Dorsolateral prefrontal cortex (tissue), 122 donors: ENCODE measurements at places on chromosomes 2 and 18. TPM values are rescaled to one million over a fixed set of nuclear protein-coding genes. Genes with fewer than 3 reads are reported as not detected.

The GPAT2 gene
- total RNA-seq: 0.91 TPM

GRCh38 chr2:207938886-207939285 is 86.4 kb downstream of the PLEKHM3 start:
- DNase-seq: no peak

DNA sequence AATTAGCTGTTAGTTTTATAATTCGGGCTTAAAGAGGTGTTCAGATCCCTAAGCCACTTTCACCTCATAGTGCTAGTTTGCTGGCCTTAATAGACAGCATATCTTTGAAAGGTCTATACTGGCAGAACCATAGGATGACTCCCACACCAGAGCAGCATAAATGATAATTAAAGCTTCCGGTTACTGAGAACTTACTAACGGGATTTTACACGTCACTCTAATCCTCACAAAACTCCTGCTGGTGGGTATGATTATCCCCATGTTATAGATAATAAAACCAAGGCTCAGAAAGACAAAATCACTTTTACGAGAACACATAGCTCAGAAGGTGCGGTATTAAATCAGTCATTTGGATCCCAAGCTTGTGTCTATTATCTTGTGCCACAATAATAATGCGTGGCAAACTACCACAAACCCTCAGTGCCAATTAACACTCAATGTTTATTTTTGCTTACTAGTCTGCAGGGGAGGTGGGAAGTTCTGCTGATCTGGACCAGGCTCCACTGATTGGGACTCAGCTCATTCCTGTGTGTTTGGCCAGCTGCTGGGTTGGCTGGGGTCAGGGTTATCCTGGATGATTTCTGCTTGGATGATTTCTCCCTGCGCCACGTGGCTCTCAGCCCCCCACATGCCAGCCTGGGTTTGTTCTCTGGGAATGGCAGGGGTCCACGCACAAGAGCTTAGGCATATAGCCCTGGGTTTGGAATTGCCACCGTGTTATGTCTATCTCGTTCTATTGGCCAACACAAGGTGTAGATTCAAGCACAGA is 62.3 kb downstream of the TRIB2 start:
- DNase-seq: no peak

DNA sequence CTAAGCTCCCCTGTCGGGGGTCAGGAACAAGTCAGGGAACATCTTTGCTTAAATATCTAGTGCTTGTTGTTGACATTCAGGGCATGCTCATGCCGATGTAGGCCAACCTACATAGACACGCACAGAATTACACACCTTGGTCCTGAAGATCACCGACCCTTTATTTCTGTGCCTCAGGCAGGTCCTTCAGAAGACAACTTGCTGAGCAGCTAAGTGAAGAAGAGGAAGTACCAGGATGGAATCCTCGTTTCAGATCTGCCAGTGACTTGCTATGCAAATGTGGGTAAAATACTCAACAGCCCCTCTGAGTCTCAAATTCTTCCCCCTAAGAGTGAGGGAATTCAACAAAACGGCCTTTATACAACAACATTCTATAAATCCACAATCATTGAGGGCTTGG is 494.7 kb downstream of the BCL11A start:
- no peak for DNase-seq

GRCh38 chr2:178756843-178757242 is 50.4 kb downstream of the TTN start:
- DNase-seq: no peak

DNA sequence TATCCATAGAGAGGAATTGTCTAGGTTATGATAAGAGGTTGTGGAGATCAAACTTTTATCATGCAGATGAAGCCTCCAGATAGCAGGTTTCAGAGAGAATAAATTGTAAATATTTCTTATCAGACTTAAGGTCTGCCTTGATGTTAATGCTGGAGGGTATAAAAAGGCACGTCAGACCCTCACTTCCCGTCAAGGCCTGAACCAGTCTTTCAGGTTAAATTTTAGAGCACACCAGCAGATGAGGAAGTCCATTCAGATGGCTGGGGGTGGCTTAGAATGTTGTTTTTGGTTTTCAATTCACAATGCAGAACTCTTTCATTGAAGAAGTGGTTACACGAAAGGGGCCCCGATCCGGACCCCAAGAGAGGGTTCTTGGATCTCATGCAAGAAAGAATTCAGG is 144.4 kb upstream of the FBXO11 start:
- DNase-seq: no peak

DNA sequence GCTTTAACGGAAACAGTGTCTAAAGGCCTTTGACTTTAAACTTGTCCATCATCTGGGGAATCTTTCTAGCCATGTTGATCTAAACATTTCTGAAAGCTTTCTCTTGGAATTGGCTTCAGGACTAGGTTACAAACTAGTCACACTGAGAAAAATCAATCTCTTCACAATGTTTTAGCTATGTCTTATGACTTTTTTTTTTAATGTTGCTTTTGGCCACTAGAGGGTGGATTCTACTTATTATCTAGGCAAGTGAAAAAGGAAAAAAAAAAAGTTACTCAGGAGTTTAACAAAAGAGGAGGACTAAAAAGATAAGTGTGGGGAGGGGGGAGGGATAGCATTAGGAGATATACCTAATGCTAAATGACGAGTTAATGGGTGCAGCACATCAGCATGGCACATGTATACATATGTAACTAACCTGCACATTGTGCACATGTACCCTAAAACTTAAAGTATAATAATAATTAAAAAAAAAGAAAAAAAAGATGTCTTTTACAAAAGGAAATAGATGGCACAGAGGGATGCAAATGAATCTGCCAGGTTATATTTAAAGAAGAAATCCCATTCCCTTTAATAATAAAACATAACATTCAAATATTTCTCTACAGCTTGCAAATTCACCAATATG is 160.4 kb upstream of the PID1 start:
- no peak for DNase-seq

GRCh38 chr2:38039121-38039910 is 36.6 kb downstream of the CYP1B1 start:
- DNase-seq: no peak
